Calu3 (cell line): ENCODE measurements at places on chromosomes 5 and 9. TPM values are rescaled to one million over a fixed set of nuclear protein-coding genes. Genes with fewer than 3 reads are reported as not detected.

The PCDHGA1 gene
- total RNA-seq: 0.29 TPM in 1 of 2 replicates, not detected in the other

DNA sequence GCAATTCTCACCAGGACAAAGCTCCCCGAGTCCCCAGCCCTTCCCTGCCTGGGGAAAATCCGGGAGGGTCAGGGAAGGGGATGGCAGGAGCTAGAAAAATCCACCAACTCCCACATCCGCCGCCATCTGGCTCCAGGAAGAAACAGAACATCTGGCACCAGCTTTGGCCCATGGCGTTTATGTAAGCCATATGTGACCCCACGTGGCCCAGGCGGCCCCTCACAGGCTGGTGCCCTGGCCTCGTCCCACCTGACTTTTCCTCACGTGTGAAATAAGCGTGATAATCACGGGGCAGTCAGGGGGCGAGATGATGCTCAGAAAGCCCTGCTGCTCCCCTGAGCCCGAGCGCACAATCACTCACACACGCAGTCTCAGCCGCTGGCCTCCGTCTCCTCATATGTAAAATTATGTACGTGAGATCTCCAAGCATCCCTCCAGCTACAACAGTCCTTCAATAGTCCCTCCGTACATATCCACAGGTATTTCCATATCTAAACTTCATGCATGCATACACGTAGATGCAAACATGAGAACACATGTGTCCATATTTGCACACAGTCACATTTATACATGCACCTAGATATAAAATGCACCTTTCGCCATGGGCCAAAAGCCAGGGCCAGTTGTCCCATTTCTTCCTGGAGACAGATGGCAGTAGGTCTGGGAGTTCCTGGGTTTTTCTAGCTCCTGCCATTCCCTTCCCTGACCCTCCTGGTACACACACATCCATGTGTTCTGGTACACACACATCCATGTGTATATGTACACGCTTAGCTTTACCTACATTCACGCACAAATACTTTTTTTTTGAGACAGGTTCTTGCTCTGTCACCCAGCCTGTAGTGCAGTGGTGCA is 28.9 kb downstream of the PLPP7 start:
- H3K4me3 ChIP-seq: no peak overlapping the region
- H3K27me3 ChIP-seq: peaks cover 30% of the 10 kb centered on the region
- H3K4me1 ChIP-seq: no peaks in the 10 kb centered on the region
- H3K27ac ChIP-seq: no peak overlapping the region

- no peak overlapping the region for H3K27ac ChIP-seq
- H3K36me3 ChIP-seq: no peaks in the 10 kb centered on the region
- H3K27me3 ChIP-seq: peaks cover 85% of the 10 kb centered on the region
- no peak overlapping the region for H3K4me3 ChIP-seq
These were observed 26.4 kb upstream of the PUM3 start for GRCh38 chr9:2870340-2870739.

- peaks cover 9% of the 10 kb centered on the region for H3K4me1 ChIP-seq
- peaks cover 10% of the 10 kb centered on the region for H3K27me3 ChIP-seq
- H3K36me3 ChIP-seq: no peaks in the 10 kb centered on the region
- H3K4me3 ChIP-seq: no peak overlapping the region
These were observed 170.8 kb upstream of the MSX2 start for GRCh38 chr5:174553556-174553955.

DNA sequence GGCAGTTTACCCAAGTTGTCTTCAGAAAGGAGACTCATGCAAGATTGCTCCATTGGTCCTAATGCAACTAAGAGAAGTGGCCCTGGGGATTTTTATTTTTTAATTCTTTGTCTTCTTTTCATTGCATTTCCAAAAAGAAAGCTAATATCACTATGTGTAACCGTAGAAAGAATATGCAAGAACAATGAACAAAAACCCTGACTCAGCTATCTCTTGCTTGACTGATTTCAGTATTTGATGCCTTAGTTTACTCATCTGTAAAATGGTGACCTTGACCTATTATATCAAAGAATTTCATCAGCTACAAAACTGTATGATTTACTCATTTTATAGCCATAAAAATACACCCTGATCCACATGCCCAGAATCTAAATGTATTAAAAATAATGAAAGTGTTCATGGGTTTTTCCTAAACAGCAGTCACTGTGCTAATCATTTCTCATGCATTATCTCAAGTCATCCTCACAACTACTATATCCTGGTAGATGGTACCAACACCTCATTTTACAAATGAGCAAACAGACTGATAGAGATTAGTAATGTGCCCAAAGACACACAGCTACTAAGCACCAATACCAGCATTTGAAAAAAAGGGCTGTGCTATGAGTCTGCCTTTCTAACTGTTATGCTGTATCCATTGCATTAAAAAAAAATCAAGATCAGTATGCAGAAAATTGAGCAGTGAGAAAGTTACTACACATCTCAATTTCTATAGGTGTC is 185.7 kb downstream of the MLLT3 start:
- H3K27ac ChIP-seq: no peak overlapping the region
- H3K4me3 ChIP-seq: no peak overlapping the region
- H3K27me3 ChIP-seq: no peaks in the 10 kb centered on the region
- H3K4me1 ChIP-seq: no peaks in the 10 kb centered on the region
- H3K36me3 ChIP-seq: no peaks in the 10 kb centered on the region
- DNase-seq: no peak

DNA sequence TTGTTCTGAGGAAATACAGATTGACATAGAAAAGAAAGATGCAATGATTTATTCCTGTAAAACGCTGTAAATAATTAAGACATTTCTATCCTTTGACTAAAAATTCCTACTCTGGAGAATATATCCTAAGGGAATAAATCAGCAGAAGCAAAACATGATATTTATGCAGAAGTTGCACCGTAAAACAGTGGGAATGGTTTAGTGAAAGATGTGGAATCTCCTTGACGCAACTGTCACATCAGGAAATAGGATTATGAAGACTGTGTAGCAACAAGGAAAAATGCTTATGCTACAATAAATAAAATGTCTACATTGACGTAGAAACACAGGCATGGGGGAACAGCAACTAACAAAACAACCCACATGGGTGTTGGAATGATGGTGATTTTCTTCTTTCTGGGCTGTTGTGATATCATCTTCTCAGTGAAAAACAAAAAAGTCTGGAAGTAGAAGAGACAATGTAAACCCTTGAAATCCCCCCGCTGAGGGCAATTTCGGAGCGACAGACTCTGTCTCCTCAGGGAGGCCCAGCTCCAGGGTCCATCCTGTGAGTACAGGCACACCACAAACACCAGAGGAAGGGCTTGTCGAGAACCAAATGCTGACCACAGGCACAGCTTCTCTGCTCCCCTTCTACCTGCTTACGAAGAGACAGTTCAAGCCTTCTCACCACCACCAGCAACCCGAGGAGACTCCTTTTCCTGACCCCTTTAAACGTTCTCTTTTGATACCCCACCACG is 25.2 kb downstream of the COL23A1 start:
- H3K4me1 ChIP-seq: no peaks in the 10 kb centered on the region
- H3K4me3 ChIP-seq: no peak overlapping the region
- no peaks in the 10 kb centered on the region for H3K27me3 ChIP-seq
- DNase-seq: no peak
- H3K27ac ChIP-seq: no peak overlapping the region
